Activated T-cell treated with anti-CD3 and anti-CD28 coated beads, Interleukin-2, amount 50 U/mL, for 24 hours (primary cell): ENCODE measurements at places on chromosomes 11 and 22.

DNA sequence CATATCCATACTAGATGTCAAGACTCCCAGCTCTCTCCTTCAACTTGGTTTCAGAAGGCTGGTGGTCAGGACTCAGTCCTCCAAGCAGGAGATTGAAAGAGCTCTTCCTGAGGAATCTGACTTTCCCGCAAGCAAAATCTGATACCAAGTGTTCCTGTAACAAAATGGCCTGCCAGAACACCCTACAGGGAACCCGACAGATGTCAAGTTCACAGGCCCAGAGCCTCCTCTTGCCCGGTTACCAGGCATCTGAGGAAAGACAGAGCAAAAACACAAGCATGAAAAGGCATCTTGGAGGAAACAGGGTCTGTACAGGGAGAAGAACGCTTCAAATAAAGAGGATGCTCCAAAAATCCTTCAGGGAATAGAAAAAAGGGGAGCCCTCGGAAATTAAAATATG, 8.7 kb upstream of the KCNJ5 start:
- DNase-seq, result no peak

DNA sequence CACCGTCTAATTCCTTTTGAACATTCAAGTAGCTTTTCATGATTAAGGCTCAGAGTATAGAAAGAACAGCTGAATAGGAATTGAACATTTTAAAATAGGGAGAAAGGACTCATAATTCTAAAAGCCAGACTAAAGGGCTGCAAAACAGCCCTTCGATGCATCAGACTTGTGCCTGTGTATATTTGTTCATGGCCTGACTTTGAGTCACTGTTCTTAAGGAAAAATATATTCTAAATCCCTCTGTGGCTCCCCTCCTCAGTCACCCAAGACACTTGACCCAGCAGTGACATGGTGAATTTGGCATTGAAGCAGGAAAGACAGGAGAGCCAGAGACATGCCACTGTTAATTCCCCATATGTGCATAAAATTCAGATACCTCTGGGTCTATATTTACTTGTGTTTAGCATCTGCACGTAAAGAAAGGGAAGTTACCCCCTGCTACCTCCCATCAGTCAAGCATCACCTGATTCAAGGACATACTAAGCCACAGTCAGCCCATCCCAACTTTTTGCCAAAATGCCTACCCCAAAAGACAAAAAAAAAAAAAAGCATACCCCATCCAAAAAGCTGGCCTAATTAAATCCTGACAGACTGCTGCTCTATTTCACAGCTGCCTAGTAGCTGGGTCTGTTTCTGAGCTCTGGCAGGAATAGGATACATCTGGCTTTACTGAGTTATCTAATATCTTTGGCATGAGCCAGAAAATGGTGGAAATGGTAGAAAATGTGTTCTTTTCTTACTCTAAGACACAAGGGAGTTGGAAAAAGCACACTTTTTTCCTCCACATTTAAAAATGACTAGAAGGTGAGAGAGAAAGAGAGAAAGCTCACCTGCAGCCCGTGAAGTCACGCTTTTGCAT, 93.5 kb downstream of the COMMD9 start:
- DNase-seq, result no peak

GRCh38 chr11:64582885-64583284, 8.1 kb upstream of the SLC22A12 start:
- no peak for DNase-seq

DNA sequence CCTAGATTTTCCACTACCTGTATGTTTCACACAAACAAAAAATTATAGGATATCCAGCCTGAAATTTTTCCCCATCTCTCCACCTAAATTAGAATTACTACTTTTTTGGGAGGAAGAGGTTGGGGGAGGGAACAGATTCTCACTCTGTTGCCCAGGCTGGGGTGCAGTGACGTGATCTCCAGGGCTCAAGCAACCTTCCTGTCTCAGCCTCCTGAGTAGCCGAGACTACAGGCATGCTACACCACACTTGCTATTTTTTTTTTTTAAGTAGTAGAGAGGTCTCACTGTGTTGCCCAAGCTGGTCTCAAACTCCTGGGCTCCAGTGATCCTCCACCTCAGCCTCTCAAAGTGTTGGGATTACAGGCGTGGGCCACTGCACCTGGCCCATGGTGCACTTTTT, 9.5 kb downstream of the JAML start:
- DNase-seq, result no peak

DNA sequence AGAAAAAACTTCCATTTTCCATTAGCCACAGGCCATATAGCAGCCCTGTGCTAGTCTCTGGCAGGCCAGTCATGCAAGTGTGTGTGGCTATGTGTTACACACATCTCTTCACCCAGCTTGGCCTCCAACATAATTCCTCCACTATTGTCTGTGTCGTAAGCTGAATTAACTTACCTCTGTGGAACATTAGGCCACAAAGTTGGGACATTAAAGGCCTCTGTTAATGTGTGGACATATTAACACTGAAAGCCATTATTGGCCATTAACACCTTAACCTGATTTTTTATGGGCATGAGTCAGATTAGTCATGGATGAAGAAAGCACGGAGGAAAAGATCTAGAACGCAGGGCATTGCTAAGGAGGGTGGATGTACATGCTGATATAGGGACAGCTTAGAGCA, 100.1 kb downstream of the DBX1 start:
- no peak for DNase-seq

- no peak for DNase-seq
Observed at GRCh38 chr22:24026733-24027132, 15.6 kb downstream of the CABIN1 start.

DNA sequence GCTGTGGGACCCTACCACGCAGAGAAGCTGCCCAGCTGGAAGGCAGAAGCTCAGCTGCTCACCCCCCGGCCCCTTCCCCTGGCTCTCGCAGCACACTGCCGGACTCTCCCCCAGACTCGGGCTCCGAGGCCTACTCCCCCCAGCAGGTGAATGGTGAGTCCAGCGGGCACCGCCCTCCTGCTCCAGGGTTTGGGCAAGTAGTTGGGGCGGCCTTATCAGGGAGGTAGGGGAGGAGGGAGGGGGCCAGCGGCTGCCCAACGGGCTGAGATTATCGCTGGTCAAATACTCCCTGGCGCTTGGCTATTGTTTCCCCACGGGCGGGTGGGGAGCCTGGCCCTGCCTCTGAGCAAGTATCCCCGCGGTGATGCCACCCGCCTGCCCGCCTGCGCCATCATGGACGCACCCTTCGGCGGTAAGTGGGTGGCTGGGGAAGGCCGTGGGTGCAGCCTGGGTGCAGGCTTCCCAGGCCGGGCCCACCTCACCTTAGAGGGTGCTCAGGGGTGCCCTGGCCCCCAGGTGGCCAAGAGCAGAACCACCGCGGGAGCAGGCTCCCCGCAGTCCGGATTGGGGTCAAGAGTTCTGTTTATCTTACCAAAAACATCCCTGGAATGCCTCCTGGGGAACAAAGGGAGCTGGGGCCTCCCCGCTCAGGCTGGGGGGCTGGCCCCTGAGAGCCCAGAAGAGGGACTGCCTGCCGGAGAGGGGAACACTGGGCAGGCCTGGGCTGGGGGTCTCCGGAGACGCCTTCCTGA, 16.9 kb downstream of the MYRF start:
- DNase-seq, result no peak

- DNase-seq, result no peak
Observed at GRCh38 chr11:92180664-92181251, 43.9 kb upstream of the FAT3 start.

- no peak for DNase-seq
Observed at GRCh38 chr22:35344956-35345690, 35.8 kb upstream of the HMOX1 start.

- DNase-seq, result no peak
Observed at GRCh38 chr11:108009497-108010370, 1.0 kb downstream of the CUL5 start.

DNA sequence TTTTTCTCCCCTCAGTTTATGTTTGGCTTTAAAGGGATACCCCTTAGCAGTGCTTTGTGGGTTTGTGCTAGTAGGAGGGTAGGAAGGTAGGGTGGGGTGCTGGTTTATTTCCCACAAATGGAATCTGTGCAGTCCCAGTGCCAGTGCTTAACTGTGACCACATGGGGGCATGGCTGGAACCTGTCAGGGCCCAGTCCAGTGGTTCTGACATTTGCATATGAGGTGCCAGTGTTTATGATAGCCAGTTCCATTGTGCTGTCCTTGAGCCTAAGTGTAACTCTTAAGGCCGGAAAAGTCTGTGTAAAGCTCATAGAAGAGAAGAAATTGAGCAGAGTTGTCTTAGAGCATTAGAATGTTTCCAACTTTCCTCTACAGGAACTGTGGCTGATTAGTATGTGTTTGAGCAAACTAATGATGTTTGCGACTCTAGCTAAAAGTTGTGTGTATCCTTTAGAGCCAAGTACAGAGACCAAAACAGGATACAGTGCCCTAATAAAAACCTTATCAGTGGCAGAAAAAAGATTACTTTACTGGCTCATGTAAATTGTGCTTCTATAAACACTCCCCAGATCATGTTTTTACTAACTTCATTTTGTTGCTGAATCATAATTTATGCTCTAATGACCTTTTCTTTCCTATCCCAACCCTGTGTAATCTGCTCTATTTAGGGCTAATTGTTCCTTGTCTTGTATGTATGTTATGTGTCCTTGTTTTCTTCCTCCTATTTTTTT, 38.1 kb downstream of the DIXDC1 start:
- DNase-seq, result no peak
